ENCODE measurements at places on chromosomes 2 and 18.

GRCh38 chr2:228841877-228842276, 429.2 kb downstream of the PID1 start:
- no peak for DNase-seq

DNA sequence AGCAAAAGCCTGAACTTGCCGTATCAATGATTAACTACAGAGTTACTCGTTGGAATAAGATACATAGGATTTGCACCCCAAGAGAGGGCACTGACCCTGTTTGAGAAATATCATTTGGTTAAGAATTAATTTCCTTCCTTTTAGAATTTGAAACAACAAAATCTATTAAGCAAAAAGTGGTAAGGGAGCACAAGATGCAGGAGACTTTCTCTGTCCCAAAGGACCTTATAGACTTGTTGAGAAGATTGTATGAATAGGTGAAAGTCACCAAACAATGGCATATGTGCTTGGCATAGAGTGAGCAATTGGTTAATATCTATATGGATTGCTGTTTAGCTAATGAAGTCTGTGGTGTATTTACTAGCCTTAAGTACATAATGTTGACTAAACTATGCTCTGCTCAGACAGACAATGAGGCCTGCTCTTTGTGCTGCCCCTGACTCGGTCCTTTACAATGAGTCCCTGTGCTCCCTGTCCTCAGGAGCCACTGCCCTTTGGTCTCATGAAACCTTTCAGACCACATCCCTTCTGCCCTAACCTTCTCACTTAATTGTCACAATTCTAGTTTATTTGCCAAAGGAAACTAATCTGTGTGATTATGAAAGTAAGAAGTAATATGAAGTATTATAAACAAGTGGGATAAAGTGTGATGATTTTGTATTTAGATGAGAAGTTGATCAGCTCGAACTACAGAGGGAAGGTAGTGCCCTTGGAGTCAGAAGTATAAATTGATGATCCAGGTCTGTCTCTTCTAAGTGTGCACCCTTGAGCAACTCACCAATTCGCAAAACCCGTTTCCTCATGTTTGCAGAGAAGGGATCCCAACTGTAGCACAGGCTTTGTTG, 21.2 kb upstream of the HNMT start:
- no peak for DNase-seq

DNA sequence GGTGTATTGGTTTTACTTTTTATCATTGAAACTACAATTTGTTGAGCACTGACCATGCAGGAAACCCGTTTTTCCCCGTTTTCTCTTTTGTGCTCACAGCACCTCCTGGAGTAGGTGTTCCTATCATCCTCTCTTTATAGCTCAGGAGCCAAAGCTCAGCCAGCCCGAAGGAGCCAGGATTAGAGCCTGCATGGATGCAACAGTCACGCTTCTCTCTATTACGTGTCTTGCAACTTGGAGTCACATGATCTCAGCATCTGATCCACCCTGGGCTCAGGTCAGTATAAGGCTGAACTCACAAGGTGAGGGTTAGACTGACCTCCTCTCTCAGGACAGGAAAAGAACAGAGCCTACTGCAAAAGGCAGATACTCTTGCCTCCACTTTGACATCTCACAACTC, 150.5 kb downstream of the MBP start:
- DNase-seq = no peak

- peak; percentile 14 for DNase-seq
These were observed 31.3 kb downstream of the LANCL1 start for GRCh38 chr2:210445116-210445707.

DNA sequence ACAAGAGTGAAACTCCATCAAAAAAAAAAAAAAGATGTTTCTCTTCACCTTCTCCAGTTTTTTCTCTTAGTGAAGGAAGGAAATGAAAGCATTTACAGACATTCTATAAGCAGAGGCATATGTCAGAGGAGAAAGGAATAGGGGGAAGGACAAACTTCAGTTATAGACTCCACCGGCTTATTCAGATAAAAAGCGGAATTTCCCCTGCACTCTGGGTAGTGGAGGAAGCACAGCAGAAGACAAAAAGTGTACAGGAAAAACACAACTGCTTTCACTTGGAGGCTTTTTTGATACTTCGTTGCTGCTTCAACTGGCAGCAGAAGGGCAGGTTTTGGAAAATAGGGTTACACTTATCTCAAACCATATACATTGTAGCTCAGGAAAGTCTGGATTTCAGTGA, 3.2 kb upstream of the MGAT4A start:
- peak; percentile 39 for DNase-seq

- DNase-seq = no peak
These were observed 1146.6 kb downstream of the RPIA start for GRCh38 chr2:89837962-89838625.

- peak; percentile 9 for DNase-seq
These were observed 11.0 kb upstream of the DCDC2C start for GRCh38 chr2:3692375-3692774.

DNA sequence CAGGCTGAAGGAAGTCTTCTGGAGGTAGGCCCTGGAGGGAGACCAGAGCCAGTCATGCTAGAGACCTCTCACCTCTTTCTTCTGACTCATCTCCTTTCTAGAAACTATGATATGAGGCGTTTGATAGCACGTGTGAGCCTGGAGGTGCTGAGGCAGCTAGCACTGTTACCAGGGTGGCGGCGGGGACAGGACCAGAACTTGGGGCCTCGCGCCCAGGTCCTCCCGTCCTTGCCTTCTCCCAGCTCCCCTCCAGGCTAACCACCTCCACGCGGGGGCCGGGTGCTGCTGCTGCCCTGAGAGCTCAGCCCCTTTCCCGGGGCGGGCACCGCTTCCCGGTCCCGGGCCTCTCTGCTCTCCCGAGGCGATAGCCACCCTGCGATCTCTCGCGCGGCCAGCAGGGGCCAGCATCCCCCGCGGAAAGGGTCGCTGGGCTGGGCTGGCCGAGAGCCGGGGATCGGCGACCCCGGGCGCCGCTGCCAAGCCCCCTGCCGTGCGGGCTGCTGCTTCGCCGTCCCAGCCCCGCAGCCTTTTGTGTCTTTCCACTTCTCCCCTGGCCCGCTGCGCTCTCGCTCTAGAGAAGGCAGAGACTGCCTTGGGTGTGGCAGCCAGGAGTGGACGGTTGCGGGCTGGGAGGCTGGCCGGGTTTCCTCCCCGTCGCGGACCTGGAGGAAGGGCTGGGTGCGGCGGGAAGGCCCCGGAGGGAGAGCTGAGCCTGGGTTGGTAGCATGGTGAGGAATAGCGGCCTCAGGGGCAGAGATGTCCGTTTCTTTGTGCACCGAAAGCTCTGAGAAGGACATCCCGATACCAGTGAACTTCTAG, 49.1 kb downstream of the TMEM17 start:
- peak; percentile 72 for DNase-seq

- DNase-seq = peak; percentile 7
These were observed 76.9 kb downstream of the MYO1B start for GRCh38 chr2:191321861-191322662.

DNA sequence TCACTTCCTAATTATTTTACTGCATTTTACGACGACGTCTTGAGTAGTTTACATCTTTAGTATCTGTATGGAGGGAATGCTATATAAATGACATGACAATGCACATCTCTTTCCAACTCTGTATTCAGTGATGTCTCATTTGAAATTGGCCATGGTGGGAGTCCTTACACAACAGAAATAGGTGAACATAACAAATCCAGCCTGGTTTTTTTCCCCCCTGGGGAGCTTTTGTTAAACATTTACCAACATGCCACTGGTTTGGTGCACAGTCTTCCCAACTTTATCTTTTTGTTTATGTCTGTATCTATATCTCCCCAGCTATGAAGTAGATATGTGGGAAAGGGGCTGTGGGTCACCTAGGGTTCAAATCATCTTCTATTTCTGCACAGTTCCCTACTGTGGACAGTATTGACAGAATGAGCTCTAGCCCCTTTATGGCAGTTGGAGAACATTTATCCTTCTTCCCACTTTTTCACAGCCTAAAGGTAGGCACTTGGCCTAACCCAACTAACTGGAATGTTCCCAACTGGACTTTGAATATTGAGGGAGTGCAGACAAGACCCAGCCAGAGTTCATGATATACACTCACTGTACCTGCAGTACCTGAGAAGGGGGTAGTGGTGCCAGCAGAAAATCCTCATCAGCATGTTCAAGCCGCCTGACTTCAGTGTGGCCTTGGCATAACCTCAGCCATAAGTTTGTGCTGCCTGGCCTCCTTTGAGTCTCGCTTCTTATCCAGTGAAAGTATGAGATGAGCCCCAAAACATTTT, 5.7 kb upstream of the RTKN start:
- DNase-seq = no peak

DNA sequence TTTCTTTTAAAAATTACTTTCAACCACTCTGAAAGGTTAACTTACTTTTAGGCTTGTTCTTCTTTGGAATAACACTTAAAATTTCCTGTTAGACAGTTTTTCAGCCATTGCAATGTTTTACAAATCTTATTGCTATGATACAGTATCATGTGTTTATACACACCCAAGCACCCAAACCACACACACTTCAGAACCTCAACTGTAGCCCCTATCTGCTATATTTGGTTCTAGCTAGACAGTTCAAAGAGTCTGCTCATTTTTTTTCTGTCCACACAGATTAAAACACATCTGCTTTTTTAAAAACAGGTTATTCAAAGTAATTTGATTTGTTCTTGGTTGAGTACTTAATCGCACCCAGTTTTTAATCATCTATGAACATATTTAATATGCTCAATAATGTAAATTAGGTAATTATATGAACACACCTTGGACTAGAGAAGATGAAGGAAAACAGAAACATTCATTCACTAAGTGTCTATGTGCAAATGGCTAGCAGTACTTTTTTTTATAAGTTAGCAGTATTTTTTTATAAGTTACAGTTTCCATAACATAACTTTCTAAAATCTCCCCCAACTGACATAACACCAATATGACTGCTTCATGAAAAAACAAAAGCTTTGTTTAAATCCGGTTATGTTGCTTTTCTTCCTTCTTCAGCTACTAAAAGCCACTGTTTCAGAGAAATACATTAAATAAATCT, 17.6 kb downstream of the FBXO11 start:
- DNase-seq = no peak

DNA sequence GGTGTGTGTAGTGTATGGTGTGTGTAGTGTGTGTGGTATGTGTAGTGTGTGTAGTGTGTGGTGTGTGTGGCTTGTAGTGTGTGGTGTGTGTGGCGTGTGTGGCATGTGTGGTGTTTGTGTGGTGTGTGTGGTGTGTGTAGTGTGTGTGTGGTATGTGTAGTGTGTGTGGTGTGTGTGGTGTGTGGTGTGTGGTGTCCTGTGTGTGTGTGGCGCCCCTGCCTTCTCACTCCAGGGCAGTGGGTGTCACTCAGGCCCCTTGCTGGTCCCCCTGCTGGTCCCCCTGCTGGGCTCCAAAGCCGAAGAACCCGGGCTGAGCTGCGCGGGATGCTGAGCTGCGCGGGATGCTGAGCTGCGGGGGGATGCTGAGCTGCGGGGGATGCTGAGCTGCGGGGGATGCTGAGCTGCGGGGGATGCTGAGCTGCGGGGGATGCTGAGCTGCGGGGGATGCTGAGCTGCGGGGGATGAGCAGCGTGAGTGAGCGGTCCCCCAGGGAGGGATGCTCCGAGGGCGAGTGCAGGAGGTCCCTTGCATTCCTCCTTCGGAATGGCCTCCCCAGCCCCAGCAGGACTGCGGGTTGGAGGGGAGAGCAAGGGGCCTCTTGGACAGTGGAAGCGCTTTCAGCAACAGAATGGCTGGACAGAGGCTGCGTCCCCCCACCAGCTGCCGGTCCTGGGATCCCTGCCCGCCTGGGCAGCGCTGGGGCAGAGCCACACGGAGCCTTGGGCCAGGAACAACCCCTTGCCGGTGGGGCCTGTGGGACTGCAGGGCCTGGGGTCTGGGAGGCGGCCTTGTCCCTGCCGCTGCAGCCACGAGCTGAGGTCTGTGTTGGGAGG, 3.4 kb upstream of the RTP5 start:
- DNase-seq = no peak

DNA sequence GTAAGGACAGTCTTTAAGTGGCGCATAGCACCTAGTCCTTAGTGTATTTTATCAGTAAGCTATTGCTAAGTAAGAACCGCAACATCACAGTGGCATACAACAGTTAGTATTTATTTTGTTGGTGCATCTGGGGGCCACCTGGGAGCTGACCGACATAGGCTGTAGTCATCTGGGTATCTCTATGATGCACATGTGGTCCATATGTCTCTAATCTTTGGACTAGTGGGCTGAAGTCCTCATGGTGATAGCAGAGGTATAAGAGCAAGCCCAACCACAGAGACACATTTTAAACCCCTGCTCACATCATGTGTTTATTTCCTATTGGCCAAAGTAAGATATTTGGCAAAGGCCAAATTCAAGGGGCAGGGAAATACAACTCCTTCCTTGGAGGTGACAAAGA, 2.9 kb downstream of the CAMKMT start:
- no peak for DNase-seq

- no peak for DNase-seq
These were observed 38.5 kb downstream of the PRPF40A start for GRCh38 chr2:152678808-152679207.

- DNase-seq = peak; percentile 48
These were observed 2.9 kb downstream of the RHBDD1 start for GRCh38 chr2:226838722-226839121.
